NCI-H1436 (cell line): ENCODE measurements at places on chromosomes 12 and 14.

DNA sequence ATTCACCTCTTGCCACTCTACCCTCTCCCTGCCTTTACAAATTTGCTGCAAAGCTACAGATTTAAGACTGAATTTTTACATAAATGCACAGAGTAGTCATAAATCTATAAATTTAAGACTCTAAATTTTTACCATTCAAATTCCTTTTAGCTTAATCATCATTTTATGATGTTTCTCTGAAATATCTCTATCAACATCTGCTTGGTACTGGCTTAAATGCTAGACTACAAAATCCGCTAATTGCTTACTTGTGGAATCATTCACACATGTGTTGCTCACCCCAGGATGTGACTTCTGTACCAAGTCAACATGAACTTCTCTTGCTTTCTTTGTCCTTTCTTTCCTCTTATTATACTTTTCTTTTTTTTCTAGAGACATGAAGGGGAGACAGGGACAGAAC lies 109.2 kb downstream of the GALC start:
- DNase-seq: no peak

DNA sequence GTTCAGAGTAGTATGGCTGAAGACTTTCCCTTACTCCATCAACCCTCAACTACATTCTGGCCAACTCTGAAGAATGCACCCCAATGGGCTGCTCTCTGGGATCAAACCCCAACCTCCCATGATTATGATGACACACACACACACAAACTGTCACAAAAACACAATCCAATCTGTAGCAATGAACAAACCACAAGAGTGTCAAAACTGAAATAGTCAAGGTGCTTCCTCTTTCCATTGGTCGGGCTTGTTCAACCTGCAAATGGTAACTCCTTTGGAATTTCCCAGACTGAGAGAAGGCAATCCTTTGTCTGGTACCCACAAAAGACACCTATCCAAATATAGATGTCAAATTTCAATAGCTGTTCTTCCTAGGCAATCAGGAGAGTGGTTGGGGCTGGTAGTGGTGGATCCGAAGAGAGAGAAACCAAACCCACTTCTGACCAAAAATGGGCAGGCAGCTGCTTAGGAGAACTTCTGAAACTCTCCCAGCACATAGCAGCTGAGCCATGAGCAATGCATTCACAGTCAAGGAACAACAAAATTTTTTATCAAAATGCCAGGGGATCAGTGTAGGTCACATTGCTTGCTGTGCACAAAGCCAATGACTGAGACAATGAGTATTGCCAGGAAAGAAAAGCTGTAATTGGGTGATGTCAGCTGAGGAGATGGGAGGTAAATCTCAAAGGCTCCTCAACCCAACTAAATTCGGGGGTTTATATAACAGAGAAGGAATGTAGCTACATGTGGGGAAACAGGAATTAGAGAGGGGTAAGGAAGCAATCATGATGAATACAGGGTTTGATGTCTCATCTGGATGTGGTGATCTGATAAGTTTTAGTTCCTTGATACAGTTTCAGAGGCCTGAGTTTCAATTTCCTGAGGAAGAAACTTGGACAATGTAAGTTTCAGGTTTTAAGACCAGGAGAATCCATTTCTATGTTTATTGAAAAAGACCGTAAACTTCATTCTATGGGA lies 191.4 kb downstream of the KITLG start:
- DNase-seq: no peak

GRCh38 chr12:115623764-115624334 lies 653.6 kb downstream of the MED13L start:
- no peak for DNase-seq

- no peak for DNase-seq
Observed at GRCh38 chr12:75936515-75937440, 94.8 kb downstream of the PHLDA1 start.

DNA sequence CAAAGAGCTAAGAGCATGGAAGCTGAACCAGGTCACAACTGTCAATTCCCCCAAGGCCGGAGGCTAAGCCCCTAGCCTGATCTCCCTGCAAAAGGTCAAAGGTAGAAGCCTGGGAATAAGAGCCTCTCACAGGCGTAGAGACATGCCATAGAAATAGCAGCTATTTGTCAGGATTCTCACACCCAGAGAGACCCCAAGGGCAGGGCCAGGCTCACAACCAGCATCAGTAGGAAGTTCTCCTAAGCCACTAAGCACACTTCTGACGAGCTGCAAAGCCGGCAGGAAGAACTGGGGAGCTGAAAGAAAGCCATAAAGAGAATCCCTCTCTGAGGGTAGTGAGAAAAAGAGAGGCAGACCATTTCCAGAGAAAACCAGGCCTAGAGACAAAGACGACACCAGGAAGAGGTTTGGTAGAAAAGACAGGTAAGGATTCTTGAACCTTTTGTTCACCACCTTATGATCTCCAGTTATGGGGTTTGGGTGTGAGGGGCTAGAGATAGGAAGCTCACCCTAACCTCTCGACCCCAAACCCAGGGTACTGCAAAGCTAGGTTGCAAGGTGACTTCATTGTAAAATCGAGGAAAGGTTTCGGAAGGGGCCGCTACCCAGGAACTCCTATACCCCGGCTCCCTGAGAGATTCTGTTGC lies 1.0 kb downstream of the SMARCC2 start:
- no peak for DNase-seq

GRCh38 chr12:91633734-91634357 lies 451.2 kb upstream of the DCN start:
- DNase-seq: no peak

DNA sequence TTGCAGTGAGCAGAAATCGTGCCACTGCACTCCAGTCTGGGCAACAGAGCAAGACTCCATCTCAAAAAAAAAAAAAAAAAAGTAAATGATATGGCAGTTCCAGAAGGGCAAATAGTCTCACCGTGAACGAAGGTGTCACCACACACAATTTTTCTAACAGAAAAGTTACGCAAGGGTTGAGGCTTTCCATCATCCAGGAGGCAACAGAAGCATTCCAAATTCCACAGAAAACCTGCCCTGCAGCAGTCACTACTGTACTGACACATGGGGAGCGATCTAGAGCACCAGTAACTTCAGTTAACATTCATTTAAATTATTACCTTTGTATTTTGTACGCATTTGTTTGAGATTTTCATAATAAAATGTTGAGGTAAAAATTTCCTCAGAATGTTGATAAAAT lies 24.8 kb downstream of the TMCC3 start:
- no peak for DNase-seq

DNA sequence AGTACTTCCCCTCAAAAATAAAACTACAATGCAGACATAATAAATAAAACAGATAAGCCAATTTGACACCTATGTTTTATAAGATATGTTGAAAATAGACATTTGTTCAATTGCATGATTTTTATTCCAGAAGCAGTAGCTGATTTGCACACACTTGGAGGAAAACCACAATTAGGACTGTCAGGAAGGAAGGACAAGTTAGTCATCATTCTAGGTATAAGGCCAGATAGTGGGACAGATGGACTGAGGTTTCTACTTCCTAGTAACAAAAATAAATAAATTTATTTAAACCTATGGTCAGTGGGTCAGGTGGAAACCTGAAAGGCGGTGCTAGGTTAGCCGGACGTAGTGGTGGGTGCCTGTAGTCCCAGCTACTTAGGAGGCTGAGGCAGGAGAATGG lies 141.8 kb upstream of the RASSF8 start:
- DNase-seq: no peak

DNA sequence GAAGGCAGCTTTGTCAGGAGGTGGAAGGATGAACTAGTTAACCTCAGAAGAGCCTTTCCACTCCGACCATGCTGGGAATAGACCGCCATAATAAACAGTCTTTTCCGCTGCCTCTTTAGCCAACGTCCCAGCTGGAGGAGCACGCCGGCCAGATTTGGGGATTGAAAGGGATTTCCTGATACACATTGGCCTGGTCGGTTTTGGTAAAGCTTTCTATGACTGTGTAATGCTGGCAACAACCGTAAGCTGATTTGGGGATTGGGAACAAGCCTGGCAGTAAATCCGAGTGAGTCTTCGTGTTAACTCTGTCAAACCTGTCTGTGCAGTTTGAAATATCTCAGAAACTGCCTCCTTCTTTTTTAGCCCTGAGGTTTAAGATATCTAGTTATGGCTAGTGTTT lies 87.0 kb downstream of the DAD1 start:
- no peak for DNase-seq

GRCh38 chr14:54653712-54654469 lies 87.0 kb downstream of the SAMD4A start:
- no peak for DNase-seq

- peak; percentile 47 for DNase-seq
Observed at GRCh38 chr12:39780913-39781446, 161.4 kb upstream of the ABCD2 start.

DNA sequence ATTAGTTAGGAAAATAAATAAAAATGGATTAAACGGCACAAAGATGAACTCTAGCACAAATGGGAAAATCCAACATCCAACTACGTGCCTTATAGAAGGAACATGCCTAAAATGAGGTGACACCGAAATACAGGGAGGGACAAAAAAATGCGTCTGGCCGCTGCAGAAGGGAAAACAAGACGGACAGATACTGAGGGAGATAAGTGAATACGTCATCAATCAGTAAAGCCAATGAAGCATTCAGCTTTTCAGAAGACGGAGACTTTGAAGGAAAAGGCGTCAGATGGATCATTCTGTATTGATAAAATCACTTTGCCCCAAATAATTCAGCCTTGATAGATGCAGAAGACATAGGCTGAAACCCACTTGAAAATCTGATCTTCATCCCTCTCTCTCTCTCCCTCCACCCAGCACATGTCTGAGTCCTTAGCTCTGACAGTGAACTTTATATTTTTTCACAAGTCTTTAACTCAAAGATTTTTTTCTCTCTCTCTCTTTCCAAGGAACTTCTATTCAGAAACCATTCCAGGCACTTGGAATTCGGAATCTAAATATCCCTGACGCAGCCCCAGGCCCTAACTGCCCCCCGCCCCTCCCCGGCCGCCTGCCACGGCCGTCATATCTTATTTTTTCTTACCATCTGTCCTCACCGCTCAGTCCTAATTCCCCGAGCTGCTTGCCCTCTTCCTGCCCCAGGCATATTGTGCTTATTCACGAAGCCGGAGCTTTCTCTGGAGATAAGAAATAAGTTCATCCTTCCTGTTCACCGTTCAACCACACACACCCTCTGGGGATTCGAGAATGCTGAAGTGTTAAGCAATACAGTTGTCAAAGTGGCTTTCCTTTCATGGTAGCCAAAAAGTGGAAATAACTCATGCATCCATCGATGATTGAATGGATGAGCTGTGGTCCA lies 35.5 kb upstream of the RFLNA start:
- DNase-seq: no peak
